Ascending aorta (tissue), 2 donors: ENCODE measurements at places on chromosomes 12 and 14. TPM values are rescaled to one million over a fixed set of nuclear protein-coding genes. Genes with fewer than 3 reads are reported as not detected.

CDKL1 gene
- total RNA-seq = 0.85 TPM

- no peaks in the 10 kb centered on the region for H3K36me3 ChIP-seq
- no peaks in the 10 kb centered on the region for H3K4me1 ChIP-seq
- no peak for DNase-seq
- H3K27ac ChIP-seq = no peak overlapping the region
- no peak overlapping the region for H3K4me3 ChIP-seq
These were observed 716.4 kb downstream of the FSCB start for GRCh38 chr14:43790681-43791080.

DNA sequence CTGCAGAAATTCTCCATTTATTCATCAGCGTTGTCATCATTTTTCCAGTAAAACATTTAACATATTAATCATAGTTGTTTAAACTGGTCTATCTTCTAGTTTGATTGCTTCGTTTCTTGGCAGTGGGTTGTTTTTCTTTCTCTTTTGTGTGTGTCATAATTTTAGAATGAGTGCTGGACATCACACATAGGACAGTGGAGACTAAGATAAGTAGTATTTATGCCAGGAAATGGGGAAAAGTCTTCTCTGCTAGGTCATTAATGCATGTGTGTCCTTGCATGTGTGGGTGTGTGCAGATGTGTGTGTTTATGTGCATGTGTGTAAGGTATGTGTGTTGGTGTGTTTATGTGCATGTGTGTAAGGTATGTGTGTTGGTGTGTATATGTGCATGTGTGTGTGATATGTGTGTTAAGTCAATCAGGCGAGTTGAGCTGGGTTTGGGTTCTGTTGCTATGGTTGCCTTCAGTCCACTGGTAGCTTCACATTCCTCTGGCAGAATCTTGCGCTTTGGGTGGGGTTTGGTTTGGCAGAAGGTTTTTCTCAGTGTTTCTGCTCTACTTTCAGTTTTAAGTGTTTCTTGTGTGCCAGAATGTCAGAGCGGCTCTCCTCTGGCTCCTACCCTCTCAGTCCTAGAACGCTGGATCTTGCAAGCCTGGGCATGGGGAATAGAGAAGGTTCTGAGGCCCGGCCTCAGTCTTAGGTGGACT lies 7.8 kb upstream of the ADGRD1 start:
- DNase-seq = no peak
- no peaks in the 10 kb centered on the region for H3K36me3 ChIP-seq
- H3K4me1 ChIP-seq = no peaks in the 10 kb centered on the region
- no peaks in the 10 kb centered on the region for H3K27me3 ChIP-seq
- no peak overlapping the region for H3K4me3 ChIP-seq
- peak overlapping the region; percentile 36 for H3K27ac ChIP-seq

KLRC2 gene
- total RNA-seq = not detected

ANGEL1 gene
- total RNA-seq = 15.5 TPM

DNA sequence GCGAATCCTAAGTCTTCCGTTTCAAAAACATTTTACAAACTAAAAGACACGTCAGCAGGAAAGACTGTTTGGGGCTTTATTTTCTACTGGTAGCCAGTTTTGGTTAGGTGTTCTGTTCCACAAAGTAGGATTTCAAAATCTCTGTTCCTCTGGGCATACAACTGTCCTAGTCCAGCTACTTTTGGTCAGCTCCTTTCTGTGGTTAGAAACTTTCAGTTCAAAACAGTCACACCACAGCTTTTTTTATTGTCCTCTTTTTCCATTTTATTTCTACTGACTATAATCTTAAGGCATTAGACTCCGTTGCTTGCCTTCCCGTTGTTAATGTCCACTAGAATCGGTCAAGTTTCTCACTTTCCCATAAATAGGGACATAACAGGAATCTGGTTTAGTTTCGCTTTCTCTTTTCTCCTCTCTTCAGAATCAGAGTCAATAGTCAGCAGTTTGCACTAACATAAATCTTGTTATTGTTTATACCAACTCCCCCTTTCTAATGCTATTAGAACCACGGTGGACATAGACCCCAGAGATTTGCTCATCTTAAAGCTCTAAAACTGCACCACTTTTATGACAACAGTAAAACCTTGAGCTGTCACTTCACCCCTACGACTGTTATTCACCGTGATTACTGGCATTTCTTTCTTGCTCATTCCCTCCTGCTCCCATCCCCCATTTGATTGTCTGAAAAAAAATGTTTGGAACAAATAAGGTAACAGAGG lies 41.5 kb upstream of the NPAS3 start:
- H3K4me1 ChIP-seq = no peaks in the 10 kb centered on the region
- peak overlapping the region; percentile 64 for H3K27ac ChIP-seq
- no peaks in the 10 kb centered on the region for H3K36me3 ChIP-seq
- no peak for DNase-seq
- H3K4me3 ChIP-seq = peak overlapping the region; percentile 69

DNA sequence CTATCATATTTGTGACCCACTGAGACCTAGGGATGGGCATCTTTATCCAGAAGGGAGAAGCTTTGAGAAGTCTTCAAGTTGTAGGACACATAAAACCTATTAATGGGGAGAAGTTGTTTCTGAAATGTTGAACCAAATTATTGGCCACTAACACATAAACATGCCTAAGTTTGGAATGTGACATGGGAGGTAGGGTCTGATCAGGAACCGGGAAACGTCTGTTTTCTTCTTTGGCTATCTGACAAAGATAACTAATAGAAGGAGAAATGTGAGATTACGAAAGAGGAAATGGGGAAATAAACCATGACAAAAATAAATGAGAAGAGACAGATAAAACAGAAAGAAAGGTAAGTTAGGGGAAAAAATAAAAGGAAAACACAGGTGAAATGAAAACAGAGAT lies 425.2 kb downstream of the EGLN3 start:
- no peaks in the 10 kb centered on the region for H3K27me3 ChIP-seq
- H3K36me3 ChIP-seq = no peaks in the 10 kb centered on the region
- H3K4me3 ChIP-seq = no peak overlapping the region
- DNase-seq = no peak

- H3K27me3 ChIP-seq = no peaks in the 10 kb centered on the region
- H3K4me3 ChIP-seq = no peak overlapping the region
- no peaks in the 10 kb centered on the region for H3K36me3 ChIP-seq
- no peaks in the 10 kb centered on the region for H3K4me1 ChIP-seq
These were observed 27.7 kb upstream of the DHRS2 start for GRCh38 chr14:23608454-23608853.

DNA sequence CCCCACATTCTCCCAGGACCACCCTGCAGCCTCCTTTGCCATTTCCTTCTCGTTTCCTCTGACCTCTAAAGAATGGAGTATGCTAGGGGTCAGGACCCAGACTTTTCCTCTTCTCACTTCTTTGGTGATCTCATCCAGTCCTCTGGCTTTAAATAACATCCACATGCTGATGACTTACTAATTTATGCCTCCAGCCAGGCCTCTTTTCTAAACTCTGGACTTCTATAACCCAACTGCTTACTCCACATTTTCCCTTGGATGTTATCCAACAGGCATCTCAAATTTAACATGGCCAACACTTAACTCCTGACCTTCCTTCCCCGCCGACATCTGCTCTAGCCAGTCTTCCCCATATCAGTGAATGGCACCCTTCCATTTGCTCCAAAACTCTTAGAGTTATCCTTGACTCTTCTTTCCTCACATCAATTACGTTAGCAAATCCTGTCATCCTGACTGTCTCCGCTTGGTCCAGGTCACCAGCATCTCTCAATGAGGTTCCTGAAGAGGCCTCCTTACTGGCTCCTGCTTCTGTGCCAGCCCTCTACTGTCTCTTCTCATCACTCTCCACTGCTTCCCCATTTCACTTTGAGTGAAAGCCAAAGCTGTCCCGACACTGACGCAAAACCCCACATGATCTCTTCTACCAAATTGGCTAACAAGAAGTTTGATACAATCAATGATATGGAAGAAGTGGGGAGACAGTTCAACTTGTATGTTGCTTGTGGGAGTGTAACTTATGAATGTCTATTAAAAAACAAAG lies 42.7 kb downstream of the TMBIM6 start:
- H3K4me3 ChIP-seq = no peak overlapping the region
- no peaks in the 10 kb centered on the region for H3K4me1 ChIP-seq
- H3K27ac ChIP-seq = peak overlapping the region; percentile 63
- H3K27me3 ChIP-seq = no peaks in the 10 kb centered on the region

DNA sequence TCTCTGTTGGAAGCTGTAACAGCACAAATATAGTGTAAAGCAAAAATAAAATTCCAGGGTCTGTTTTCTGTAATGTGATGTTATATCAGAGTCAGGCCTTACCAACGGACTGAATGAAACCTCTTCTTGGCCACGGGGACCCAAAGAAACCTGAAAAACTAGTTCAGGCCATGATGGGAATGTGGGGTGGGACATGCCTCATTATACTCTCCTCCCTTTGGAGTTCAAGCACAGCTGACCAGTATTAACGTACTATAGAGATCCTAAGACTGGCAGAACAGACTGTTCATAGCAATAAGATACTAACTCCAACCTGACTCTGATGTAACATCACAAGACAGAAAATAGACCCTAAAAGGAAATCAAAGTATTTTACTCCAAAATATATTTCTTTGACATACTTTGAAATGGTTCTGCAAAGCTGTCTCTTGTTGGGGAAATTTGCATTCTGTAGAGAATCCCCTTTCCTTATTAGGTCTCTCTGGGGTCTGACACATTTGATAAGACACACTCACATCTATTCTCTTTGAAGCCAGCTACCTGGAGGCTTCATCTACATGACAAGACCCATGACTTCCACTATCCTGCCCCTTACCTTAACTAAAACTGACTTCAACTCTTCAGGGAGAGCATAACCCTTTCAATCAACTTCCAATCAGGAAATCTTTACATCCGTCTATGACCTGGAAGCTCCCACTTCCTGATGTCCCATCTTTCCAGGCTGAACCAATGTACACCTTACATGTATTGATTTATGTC lies 444.6 kb downstream of the SOX5 start:
- no peaks in the 10 kb centered on the region for H3K27me3 ChIP-seq
- H3K27ac ChIP-seq = no peak overlapping the region
- no peak overlapping the region for H3K4me3 ChIP-seq

COCH gene
- total RNA-seq = 0.11 TPM

DNA sequence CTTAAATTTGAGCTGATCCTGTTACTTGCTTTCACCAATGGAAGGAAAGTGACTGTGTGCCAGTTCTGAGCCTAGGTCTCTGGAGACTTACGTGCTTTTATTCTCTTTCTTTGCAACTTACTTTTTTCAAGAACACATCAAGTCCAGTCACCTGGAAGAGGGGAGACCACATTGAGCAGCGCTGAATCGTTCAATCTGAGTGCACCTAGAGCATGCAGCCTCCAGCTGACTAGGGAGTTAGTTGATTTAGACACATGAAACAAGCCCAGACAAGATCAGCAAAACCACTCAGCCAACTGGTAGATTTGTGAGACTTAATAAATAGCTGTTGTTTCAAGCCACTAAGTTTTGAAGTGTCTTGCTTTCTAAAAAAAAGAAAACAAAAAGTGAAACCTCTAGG lies 1014.8 kb upstream of the FBXO33 start:
- DNase-seq = no peak
- H3K4me1 ChIP-seq = no peaks in the 10 kb centered on the region
- no peak overlapping the region for H3K4me3 ChIP-seq
- no peaks in the 10 kb centered on the region for H3K36me3 ChIP-seq
- H3K27ac ChIP-seq = no peak overlapping the region

- DNase-seq = no peak
- no peaks in the 10 kb centered on the region for H3K27me3 ChIP-seq
- H3K36me3 ChIP-seq = no peaks in the 10 kb centered on the region
- peaks cover 11% of the 10 kb centered on the region for H3K4me1 ChIP-seq
- H3K27ac ChIP-seq = peak overlapping the region; percentile 52
- no peak overlapping the region for H3K4me3 ChIP-seq
These were observed 117.4 kb upstream of the SLC38A2 start for GRCh38 chr12:46489951-46490388.

KRT2 gene
- total RNA-seq = not detected

SLC25A47 gene
- not detected for total RNA-seq

ZDHHC22 gene
- total RNA-seq = not detected

- no peak for DNase-seq
- H3K27me3 ChIP-seq = peaks cover 6% of the 10 kb centered on the region
- H3K4me1 ChIP-seq = peaks cover 13% of the 10 kb centered on the region
- H3K36me3 ChIP-seq = no peaks in the 10 kb centered on the region
These were observed 2.7 kb upstream of the NKX2-8 start for GRCh38 chr14:36585100-36585499.

DNA sequence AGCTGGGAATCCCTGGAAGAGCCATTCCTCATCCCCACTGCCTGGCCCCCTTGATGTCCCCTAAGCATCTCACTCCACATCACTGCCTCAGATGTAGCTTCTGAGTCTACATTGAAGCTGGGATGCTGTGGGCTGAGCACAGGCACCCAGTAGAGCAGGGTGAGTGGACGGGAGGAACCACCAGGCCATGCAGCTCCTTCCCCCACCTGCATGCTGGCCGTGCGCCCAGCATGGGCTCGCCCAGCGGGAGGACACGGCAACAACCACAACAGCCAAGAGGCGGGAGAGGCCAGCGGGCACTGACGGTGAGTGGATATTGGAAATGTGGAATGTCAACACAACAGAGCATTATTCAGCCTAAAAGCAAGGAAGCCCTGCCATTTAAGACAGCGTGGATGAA lies 310.9 kb downstream of the ADGRD1 start:
- H3K27me3 ChIP-seq = no peaks in the 10 kb centered on the region
- no peak overlapping the region for H3K27ac ChIP-seq
- H3K4me3 ChIP-seq = no peak overlapping the region
- no peak for DNase-seq
- H3K4me1 ChIP-seq = no peaks in the 10 kb centered on the region
- H3K36me3 ChIP-seq = no peaks in the 10 kb centered on the region

ZC2HC1C gene
- not detected for total RNA-seq

AMN gene
- 0.32 TPM for total RNA-seq

GRCh38 chr14:23327947-23328744 lies 6.9 kb downstream of the PABPN1 start:
- no peak overlapping the region for H3K27ac ChIP-seq
- no peak overlapping the region for H3K4me3 ChIP-seq
- peaks cover under 1% of the 10 kb centered on the region for H3K4me1 ChIP-seq
- H3K36me3 ChIP-seq = peaks cover 22% of the 10 kb centered on the region

DEGS2 gene
- 1.6 TPM for total RNA-seq

DNA sequence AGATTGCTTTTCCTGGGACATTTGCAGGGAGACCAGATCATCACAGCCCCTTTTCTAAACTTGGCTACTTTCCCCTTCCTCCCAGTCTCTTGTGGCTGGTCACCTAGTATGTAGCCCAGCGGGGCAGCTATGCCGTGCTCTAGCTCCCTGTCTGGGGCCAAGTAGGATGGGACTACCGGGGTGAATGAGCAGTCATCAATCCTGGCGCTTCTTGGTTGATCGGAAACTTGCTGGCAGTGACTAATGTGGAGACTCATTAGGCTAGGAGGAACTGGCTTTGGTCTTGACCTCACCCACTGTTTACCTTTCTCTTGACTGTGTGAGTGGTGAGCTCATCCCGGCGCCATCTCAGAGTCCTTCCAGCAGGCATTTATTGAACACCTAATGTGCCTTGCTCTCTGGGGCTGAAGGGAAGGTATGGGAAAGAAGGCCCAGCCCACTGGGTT lies 15.9 kb downstream of the PLEKHG3 start:
- H3K27ac ChIP-seq = peak overlapping the region; percentile 96
- no peak overlapping the region for H3K4me3 ChIP-seq
- peak; percentile 68 for DNase-seq
- no peaks in the 10 kb centered on the region for H3K36me3 ChIP-seq
- no peaks in the 10 kb centered on the region for H3K27me3 ChIP-seq
